ENCODE measurements at places on chromosomes 2 and 18. TPM values are rescaled to one million over a fixed set of nuclear protein-coding genes. Genes with fewer than 3 reads are reported as not detected.

DNA sequence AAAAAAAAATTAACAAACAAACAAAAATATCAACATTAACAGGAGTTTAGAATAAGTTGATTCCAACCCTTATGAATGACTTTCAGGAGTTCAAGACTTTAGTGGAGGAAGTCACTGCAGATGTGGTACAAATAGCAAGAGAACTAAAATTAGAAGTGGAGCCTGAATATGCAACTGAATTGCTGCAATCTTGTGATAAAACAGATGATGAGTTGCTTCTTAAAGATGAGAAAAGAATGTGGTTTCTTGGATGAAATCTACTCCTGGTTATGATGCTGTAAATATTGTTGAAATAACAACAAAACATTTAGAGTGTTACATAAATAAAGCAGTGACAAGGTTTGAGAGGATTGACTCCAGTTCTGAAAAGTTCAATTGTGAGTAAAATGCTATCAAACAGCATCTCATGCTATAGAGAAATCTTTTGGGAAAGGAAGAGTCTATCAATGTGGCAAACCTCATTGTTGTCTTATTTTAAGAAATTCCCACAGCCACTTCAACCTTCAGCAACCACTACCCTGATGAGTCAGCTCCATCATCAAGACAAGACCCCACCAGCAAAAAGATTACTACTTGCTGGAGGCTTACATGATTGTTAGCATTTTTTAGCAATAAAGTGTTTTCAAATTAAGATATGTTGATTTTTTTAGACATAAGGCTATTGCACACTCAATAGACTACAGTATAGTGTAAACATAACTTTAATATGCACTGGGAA, 42.7 kb upstream of the TAF4B start:
- DNase-seq: no peak

DNA sequence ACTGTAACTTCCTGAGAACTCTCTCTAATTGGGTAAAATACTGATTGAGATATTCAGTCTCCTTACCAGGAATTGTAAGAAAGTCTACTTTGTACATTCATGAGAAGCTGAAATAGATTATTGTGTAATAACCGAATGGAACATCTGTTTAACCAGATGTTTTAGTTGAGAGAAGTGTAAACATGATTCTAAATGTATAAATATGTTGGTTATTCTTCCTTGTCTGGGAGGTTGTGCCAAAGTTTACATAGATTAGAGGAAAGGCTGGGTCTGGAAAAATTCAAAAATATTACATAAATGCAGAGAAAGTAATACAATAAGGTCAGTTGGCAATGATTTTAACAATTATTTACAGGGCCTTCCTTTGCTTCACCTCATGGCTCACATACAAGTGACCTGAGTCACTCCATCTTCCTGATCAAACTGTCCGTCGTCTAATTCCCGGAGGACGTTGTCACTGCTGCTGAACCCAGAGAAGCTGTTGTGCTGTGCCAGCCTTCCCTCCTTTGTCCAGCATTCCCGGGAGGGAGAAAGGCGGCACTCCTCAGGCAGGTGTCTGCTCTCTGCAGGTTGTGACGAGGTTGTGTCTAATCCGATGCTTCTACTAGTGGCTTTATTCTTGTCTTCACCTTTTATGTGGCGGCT, 55.9 kb downstream of the MOB4 start:
- DNase-seq: no peak

SFXN5 gene
- total RNA-seq: 21.9 TPM

CIB4 gene
- not detected for total RNA-seq

All from mucosa of gallbladder (tissue), 1 donor.